ENCODE measurements at places on chromosomes 2 and 18.

- no peak for DNase-seq
Observed at GRCh38 chr18:8783335-8783993, 78.1 kb downstream of the MTCL1 start.

GRCh38 chr2:11407413-11407812, 58.5 kb downstream of the E2F6 start:
- DNase-seq = no peak

DNA sequence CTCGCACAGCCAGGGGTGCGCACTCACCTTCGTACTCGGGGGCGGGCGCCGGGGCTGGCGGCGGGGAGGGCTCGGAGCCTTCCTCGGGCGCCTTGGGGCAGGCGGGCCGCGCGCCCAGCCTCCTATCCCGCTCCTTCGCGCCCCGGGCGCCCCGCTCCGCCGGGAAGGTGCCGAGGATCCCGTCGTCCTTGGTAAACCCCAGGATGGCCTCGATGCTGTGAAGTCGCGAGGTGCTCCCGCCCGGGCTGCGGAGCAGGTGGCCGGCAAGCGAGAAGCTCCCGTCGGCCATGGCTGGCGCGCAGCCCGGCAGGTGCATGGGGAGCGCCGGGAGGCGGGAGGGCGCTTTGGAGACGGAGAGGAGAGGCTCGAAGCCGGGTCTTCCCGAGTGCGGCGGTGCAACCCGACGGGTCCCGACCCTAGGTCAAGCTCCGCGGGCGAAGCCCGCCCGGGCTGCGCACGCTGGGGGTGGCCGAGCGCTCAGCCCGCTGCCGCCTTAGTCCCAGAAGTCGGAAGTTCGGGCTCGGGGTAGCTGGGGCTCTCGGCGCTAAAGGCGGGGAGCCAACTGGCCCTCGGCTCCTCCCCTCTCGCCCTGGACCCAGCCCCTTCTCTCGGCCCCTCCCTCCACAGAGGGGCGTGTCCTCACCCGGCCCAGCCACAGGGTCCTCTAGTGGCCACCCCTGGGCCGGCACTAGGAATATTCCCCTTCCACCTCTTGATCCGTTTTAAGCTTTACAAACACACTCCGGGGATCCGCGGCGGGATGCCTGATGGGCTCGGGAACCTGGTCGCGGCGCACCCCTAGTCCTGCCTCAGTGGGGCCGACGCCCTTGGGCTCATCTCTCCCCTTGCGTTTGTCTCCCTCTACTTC, at the start of gene RAX:
Gene RAX, minus strand, starts transcription at position 564 of the 868 bp plus-strand sequence. Its CDS starts 248 bp downstream, at position 316.
- no peak for DNase-seq

GRCh38 chr2:151523850-151524249, 114.1 kb downstream of the RIF1 start:
- no peak for DNase-seq

DNA sequence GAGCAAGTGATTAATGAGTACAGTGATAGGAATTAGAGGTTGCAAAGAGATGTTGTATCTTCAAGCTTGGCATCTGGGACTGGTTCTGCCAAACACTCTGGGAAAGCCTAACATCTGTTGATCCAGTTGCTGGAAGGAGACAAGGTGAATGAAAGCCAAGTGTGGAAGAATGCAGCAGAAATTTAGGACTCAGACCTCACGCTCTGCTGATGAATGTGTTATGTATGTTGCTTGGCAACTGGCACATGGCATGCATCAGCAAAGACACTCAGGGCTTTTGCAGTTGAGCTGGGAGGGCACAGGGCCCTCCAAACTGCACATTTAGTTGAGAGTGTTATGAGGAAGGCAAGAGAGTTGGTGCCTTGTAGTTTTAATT, 105.5 kb downstream of the COLEC12 start:
- DNase-seq = no peak

- no peak for DNase-seq
Observed at GRCh38 chr2:57181315-57182038, 865.1 kb upstream of the VRK2 start.

DNA sequence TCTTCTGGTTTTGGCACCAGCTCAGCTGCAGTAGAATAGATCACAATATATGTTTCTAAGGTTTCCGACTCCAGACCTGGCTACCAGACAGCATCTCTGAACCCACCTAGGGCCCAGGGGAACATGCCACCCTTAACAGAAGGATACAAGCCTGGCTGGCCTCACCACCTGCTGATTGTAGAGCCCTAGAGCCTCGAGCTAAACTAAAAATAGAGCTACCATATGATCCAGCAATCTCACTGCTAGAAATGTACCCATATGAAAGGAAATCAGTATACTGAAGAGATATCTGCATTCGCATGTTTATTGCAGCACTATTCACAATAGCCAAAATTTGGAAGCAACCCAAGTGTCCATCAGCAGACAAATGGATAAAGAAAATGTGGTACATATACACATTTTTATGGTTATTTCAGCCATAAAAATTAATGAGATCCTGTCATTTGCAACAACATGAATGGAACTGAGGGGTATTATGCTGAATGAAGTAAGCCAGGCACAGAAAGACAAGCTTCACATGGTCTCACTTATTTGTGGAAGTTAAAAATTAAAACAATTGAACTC, 242.4 kb upstream of the SLC39A10 start:
- DNase-seq = peak; percentile 63
